ENCODE measurements at places on chromosomes 7 and 10.

GRCh38 chr10:7457478-7458316 is 46.9 kb upstream of the SFMBT2 start:
- DNase-seq, result no peak

DNA sequence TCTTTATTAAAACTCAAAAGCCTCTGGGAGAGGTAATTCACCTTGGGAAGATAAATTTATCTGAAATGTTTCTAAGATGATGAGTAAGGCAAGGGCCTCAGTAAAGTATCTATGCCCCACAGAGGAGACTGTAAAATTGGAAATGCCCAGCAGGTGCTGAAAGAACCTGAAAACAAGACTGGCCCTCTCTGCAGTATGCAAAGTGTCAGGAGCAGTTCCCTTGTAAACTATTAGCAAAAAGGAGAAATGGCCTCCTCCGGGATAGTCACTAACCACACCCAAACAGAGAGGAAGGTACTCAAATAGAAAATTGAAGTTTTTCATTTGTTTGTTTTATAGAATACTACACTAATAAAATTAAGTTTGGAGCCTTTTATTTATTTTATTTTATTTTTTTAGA is 81.2 kb downstream of the FZD1 start:
- DNase-seq, result no peak

- DNase-seq, result no peak
Measured at GRCh38 chr10:61627266-61627665, 35.5 kb upstream of the CABCOCO1 start.

DNA sequence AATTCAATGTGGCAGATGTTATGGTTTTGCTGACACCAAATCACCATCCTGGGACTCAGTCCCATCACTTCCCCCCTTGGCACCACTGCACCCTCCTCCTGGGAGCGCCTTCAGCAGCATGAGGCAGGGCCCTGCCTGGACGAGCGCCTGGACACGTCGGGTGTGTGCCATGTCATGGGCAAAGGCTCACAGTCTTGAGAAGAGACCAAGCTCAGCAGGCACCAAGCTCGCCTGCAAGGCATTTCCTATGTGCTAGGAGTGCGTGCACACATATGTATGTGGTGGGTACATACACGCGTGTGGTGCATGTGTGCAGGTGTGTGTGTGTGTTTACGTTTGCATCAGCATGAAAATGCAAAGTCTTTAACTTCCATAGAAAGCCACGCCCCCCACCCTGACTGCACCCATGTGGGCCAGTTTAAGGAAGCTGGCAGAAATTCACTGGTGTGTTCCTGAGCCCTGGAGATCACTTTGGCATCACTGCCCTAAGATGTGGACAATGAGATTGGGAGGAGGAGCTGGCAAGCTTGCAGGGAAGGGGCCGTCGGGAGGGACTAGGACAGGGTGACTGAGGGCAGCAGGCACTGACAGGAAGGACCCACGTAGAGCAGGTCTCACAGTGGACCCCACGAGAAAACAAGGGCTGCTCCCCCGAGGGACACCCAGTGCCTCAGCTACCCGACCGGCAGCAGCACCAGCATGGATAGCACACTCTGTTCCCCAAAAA is 169.9 kb upstream of the PPP2R2D start:
- no peak for DNase-seq

DNA sequence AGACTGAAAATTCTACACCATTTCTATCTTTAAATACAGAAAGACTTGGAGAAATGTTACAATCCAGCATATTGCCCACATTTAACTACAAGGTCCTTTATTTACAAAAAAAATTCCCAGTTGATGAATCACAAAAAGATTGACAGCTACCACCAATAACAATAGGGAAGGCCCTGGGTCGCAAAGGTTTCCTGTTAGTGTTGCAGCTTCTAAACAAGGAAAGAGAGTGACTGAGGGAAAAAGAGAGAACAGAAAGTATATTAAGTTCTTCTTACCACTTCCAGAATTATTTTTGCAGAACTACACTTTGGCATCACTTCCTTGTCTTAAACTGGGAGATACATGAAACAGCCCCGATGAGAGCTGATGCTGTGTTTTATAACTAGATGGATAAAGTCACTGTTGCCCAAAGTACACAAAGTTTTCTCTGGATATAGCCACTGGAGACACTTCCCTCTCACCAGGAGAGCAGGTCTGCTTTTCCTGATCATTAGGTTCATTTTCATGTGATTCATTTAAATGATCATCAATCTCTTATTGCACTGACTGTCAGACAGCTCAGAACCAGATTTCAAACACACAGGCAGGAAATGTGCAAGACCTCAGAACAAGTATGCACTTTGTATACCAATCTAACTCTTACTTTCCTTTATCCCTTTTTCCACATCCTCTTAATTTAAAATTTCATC is 57.0 kb downstream of the SHTN1 start:
- DNase-seq, result no peak

DNA sequence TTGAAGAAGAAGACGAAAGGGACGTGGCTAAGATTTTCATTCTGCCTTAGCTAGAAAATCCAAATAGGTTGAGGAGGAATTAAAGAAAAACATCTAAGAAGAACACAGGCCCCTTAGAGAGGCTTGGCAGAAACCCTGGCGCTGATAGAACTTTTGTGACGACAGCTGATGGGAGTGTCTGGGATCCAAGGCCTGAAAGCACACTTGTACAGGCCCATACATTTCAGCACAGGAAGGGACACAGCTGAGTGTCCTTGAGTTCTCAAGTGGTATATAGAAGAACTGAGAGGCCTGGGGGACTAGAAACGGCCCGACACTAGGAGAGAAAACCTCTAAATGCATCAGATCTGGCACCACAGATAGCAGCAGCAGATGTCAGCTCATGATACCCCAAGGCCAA is 39.5 kb downstream of the PRPS1L1 start:
- DNase-seq, result no peak

GRCh38 chr7:64869121-64869725 is 33.9 kb upstream of the ZNF273 start:
- no peak for DNase-seq

- DNase-seq, result peak; percentile 24
Measured at GRCh38 chr7:131076711-131077181, 250.9 kb upstream of the MKLN1 start.
